ENCODE measurements at places on chromosomes 13 and 19.

GRCh38 chr19:48991873-48992580 lies 1.1 kb downstream of the GYS1 start:
- no peak for DNase-seq

GRCh38 chr13:36778083-36778671 lies 40.8 kb upstream of the RFXAP start:
- no peak for DNase-seq

- DNase-seq, result no peak
Observed at GRCh38 chr13:62137629-62138405, 722.2 kb upstream of the PCDH20 start.

- DNase-seq, result no peak
Observed at GRCh38 chr13:30128591-30128990, 178.8 kb downstream of the KATNAL1 start.

DNA sequence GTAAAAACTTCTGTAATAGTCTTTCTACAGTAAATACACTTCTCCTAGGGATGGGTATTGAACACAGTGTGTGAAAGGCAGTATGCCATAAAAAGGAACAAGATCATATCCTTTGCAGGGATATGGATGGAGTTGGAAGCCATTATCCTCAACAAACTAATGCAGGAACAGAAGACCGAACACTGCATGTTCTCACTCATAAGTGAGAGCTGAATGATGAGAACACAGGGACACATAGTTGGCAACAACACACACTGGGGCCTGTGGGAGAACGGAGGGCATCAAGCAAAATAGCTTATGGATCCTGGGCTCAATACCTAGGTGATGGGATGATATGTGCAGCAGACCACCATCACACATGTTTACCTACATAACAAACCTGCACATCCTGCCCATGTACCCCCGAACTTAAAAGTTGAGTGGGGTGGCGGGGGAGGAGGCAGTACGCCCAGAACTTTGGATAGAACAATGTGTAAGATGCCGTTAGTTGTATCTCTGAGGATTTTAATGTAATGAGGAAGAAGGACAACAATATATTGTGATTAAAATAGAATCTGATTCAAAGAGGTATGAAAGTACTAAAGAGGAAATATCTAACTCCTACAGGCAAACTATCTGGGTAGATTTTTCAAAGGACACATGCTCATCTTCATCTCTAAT lies 183.2 kb downstream of the NDFIP2 start:
- DNase-seq, result no peak
